Astrocyte (in vitro differentiated cells and primary cell): ENCODE measurements at places on chromosomes 5 and 9. TPM values are rescaled to one million over a fixed set of nuclear protein-coding genes. Genes with fewer than 3 reads are reported as not detected.

Gene TRMT10B
- 4.2 and 6.2 TPM in 2 replicates for total RNA-seq

Gene SLC25A2
- total RNA-seq = 0.19 and 0.25 TPM in 2 replicates

Gene MARCOL
- not detected in 2 replicates for total RNA-seq

Gene NR2F1
- total RNA-seq = 4.3 and 5.1 TPM in 2 replicates

Gene SAPCD2
- 0.41 and 0.43 TPM in 2 replicates for total RNA-seq

Gene PPP1R26
- 10.6 and 11.3 TPM in 2 replicates for total RNA-seq

Gene SPATA31D4
- not detected in 2 replicates for total RNA-seq

Gene CCDC152
- total RNA-seq = 1.2 and 1.3 TPM in 2 replicates

Gene GRAMD2B
- 29.1 and 34.4 TPM in 2 replicates for total RNA-seq

Gene MORN5
- not detected in 2 replicates for total RNA-seq

Gene GABRA6
- not detected in 2 replicates for total RNA-seq

Gene NTRK2
- 4.6 and 4.8 TPM in 2 replicates for total RNA-seq

Gene SLC12A2
- total RNA-seq = 17.2 and 20.3 TPM in 2 replicates

Gene ADRB2
- total RNA-seq = 0.62 and 0.64 TPM in 2 replicates

GRCh38 chr9:94638335-94639060 lies 820 bp downstream of the FBP1 start:
- no peak for DNase-seq

DNA sequence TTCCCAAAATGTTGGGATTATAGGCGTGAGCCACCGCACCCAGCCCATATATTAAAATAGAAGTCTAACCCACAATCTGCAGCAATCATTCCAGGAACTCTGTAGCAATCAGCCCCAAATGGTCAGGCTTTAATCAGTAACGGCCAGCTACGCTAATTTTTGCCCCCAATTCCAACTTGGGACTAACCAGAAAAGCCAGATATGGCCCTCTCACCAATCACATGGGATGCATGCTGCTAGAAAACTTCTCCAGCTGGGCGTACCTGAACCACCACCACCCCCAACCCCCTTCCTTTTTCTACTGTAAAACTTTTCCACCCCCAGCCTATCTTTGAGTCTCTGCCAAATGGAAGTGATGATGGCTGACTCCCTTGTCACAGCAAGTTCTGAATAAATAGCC lies 4.1 kb downstream of the SUSD1 start:
- no peak for DNase-seq

DNA sequence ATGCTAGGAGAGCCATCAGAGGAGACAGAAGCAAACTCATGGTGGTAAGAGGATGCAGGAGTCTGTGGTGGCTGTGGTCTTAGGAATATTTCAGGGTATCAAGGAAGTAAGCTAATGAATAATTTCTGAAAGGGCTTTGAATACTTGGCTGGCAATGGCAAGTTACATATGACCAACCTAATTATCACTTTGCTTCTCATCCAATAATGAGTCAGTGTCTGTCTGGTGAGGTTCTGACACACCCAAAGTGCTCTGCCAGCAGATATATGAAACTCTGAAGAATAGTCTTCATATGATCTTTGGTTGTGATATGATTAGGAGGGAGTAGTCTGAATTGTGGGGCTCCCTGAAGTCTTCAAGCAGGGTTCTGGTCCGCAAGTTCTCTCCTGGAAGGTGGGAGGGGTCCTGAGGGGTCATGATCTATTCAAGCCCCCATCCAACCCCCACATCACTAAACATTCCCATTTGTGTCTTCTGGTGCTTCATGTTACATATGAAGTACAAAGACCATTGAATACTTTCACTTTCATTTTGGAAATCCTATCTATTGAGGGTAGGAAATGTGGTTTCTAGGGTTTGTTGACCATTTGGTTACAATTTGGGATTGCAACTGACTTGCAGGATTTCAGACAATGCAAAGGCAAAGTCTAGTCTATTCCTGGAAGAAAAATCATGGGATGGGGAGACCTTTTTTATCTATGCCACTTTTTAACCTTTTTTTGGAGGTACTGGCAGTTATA lies 199.9 kb upstream of the CDKN2B start:
- peak; percentile 80 for DNase-seq

GRCh38 chr5:162068412-162068811 lies 839 bp downstream of the GABRG2 start:
- no peak for DNase-seq

- peak; percentile 99 for DNase-seq
These were observed 7.4 kb upstream of the SPDL1 start for GRCh38 chr5:169576181-169576598.

DNA sequence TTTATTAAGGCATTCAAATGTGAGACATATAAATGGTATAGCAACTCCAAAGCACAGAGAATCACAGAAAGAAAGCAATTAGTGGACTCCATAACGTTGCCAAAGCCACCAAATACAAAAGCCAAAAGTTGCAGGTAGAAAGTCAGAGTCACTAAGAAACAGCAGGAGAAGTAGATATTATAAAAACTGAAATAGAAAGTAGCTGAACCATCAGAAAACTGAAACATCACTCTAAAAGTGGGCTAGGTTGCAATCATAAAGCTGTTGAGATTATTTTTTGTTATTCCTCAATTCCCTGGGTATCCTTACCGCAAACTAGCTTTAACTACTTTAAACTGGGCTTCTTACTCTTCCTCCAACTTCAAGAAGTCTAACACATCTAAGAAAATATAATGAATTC lies 108.1 kb upstream of the ARRDC3 start:
- DNase-seq = no peak

GRCh38 chr9:71483436-71483835 lies 284.9 kb downstream of the CEMIP2 start:
- no peak for DNase-seq

DNA sequence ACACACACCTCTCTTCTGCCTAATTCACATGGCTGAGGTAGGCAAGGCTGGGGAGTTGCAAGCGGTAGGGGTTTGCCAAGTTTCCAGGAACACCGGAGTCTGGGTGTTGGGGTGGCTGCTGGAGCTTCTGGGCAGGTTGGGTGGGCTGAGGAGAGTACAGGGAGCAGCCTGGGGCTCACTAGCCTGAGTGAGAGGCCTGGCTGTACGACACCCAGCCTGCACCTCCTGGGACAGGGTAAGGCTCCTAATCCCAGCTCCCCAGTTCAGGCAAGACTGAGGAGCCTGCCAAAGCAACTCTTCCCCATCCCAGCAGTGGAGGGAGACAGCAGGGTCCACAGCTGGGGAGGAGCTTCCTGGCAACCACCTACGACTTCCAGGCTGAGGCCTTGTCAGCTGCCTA lies 8.0 kb downstream of the SPAAR start:
- no peak for DNase-seq

DNA sequence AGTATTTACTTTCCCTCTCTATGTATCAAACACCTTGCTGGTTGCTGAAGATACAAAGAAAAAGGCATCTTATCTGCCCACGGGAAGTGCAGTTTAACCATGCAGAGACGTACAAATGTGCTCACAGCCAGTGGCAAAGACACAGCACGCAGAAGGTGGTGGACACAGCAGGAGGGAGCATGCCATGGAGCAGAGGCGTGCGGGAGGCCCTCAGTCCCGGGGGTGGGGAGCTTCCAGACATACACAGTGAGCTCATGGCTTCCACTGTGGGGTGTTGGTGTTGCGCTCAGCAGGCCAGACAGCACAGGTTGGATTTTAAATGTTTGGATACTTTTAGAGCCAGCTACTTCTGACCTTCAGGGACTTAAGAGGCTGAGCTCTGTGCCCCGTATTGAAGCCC lies 8.8 kb upstream of the BARX1 start:
- no peak for DNase-seq

DNA sequence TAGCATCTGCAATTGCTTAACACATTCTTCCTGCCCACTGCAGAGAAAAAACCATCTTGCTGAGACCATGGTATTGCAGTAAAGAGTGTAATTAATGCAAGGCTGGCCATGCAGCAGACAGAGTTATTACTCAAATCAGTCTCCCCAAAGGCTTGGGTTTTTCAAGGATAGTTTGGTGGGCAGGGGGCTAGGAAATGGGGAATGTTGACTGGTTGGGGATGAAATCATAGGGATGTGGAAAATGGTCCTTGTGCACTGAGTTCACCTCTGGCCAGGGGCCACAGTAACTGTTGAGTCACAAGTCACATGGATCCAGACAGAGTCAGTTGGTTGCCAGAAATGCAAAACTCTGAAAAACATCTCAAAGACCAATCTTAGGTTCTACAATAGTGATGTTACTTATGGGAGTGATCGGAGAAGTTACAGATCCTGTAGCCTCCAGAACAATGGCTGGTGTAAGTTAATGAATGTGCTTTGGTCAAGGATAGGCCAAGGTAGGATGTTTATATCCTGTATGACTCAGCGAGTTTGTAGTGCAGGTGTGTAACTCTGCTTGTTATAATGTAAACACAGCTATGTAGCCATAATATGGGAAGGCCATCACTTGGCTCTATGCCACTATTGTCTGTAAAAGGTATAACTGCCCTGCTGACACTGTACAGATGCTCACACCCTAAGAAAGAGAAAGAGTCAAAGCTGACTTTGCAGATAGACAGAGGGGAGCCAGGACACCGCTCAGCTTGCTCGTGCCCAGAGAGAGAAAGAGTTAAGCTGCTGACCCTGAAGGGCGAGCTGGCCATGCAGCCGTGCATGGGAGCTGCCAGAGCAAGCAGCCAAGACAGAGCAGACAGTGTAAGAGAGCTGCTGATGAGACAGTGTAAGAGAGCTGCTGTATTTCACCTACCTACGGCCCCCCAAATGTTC lies 27.2 kb downstream of the C9orf152 start:
- DNase-seq = peak; percentile 72

GRCh38 chr9:133359399-133360175 lies 3.2 kb downstream of the SURF2 start:
- DNase-seq = no peak

DNA sequence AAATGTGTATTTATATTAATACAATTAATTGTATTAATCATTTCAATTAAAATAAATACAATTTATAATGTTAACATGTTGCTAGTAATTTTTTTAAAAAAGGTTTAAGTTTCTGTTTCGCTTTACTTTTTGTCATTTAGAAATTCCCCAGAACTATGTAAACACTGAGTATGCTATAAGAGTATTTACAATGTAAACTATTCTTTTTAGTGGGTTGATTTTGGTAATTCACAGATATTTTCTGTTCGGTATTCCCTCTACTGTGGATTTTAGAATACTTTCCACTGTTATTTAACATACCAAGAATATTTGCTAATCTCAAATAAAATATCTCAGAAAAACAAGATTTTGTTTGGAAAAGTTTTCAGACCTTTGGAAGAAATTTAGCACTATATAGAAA lies 1564.4 kb downstream of the EFNA5 start:
- no peak for DNase-seq

DNA sequence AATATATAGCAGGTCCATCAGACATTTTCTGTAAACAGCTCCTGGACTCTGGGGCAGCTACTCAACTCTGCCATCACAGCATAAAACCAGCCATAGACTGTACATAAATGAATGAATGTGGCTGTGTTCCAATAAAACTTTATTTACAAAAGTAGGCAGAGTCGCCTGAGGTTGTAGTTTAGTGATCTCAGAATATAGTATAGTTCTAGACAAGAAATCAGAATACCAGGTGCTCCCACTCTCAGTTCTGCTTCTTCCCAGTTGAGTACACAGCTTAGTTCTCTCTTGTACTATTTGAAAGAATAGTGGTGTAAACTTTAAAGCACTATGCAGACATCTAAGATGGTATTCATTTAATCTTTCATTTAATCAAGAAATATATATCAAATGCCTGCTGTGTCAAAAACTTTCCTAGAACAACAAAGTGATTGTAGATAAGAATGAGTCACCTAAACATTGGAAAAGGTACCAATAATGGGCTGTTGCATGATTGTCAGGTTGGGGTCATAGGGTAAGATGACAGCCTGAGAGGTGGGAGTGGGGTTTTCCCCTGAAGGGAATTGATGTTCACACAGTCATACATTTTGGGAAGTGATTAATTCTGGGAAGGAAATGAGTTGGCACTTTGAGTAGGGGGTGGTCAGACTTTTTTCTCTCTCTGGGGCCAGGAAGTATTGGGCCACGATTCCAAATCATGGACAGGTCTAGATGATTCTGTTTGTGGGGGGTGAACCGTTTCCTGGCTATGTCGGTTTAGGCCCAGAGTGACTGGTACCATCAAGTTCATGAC lies 37.0 kb downstream of the TNFSF8 start:
- peak; percentile 65 for DNase-seq

- no peak for DNase-seq
These were observed 597.3 kb upstream of the TYRP1 start for GRCh38 chr9:12095931-12096330.

DNA sequence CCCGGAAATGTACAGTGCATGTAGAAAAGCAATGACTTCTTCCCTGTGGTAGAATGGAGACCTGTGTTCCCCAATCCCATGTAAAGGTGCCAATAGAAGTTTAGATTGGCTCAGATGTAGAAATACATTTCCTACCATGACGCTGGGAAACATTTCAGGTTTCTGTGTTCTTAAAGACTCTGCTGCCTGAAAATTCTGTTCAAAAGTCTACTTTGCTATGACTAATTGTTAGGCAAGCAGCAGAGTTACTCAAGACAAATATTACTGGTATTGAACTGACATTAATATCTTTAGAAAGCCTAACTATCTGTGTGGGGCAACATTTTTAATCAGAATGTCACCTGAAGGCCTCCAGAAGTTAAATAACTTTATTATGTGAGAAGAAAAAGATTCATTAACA lies 75.5 kb upstream of the ELL2 start:
- DNase-seq = peak; percentile 49

- peak; percentile 76 for DNase-seq
These were observed 958 bp upstream of the NFIL3 start for GRCh38 chr9:91424403-91425176.

- no peak for DNase-seq
These were observed 45.2 kb upstream of the SHOC1 start for GRCh38 chr9:111839987-111840386.

GRCh38 chr5:5188376-5189050 lies 48.4 kb downstream of the ADAMTS16 start:
- DNase-seq = no peak

- DNase-seq = no peak
These were observed 63.1 kb downstream of the DOCK8 start for GRCh38 chr9:277601-278295.

- no peak for DNase-seq
These were observed 671 bp downstream of the RGS14 start for GRCh38 chr5:177358370-177358819.

GRCh38 chr5:8333485-8333884 lies 464.5 kb downstream of the MTRR start:
- DNase-seq = no peak

DNA sequence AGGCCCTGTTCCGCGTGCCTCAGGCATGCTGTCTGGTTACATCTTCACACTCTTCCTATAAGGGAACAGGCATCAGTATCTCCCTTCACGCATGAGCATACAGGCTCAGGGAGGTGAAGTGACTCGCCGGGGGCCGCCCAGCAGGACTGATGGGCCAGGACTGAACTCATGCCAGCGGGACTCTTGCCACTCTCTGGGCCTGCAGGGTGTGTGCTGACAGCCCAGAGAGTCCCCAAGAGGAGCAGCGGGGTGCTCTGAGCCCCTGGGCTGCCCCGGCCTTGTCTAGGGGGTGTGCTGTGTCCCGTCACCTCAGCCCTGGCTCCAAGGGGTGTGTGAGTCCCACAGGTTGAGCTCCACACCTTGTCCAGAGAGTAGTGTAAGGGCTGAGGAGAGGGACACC lies 9.9 kb downstream of the KCNT1 start:
- no peak for DNase-seq

DNA sequence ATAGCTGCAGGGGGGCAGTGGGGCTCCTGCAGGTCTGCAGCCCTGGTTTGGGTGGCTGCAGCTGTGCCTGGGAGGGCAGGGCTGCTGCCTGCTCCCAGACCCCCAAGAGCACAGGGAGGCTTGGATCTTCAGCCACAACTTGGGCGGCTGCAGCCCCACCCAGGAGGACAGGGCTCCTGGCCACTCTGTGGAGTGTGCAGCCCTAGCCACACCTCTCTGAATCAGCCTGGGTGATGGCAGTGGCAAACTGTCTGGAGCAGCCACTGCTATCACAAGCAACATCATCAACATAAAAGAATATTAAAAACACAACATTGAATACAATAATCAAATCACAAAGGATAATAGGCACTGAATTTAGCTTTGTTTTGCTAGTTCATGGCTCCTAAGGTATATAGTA lies 164.9 kb upstream of the SLC27A6 start:
- no peak for DNase-seq
